ENCODE measurements at places on chromosomes 4 and X.

- no peak for DNase-seq
Observed at GRCh38 chr4:101256222-101256621, 91.1 kb downstream of the PPP3CA start.

GRCh38 chrX:37083880-37084279, 75.7 kb downstream of the FAM47C start:
- DNase-seq, result no peak

DNA sequence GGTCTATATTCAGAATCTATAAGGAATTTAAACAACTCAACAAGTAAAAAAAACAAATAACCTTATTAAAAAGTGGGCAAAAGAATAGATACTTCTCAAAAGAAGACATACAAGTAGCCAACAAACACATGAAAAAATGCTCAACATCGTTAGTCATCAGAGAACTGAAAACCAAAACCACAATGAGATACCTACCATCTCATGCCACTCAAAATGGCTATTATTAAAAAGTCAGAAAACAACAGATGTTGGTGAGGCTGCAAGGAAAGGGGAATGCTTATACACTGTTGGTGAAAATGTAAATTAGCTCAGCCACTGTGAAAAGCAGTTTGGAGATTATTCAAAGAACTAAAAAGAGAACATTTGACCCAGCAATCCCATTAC, 201.6 kb downstream of the QDPR start:
- DNase-seq, result no peak

DNA sequence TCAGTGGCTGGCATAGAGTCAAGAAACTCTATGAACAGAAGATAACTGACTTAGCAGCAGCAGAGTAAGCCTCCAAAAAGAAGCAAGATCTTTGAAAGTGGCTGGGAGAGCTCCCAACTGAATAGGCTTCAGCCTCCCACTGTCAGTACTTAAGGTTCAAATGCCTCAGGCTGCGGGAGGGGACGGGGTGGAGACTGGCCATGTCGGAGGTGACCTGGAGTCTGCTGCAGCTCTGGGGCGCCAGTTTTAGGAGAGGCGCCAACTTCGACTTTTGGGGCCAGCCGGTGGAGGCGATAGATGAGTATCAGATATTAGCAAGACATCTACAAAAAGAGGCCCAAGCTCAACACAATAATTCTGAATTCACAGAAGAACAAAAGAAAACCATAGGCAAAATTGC, 67.3 kb downstream of the TMEM144 start:
- no peak for DNase-seq

- DNase-seq, result no peak
Observed at GRCh38 chr4:17024425-17024824, 126.0 kb upstream of the LDB2 start.

DNA sequence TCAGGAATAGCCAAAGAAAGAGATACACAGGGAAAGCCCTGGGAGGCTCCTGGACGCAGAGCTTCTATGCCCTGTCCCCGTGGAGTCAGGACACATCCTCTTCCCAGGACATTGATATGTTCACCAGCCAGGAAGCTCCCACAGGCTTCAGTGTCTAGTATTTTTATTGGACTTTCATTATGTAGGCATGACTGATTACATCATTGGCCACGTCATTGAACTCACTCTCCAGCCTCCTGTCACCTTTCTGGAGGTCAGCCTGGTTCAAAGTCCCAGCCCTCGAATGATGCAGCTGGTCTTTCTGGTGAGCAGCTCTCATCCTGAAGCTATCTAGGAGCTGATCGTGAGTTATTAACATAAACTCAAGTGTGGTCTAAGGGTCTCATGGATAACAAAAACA, 104.1 kb downstream of the CPEB2 start:
- no peak for DNase-seq

- DNase-seq, result no peak
Observed at GRCh38 chr4:127810551-127810950, 28.4 kb downstream of the HSPA4L start.

GRCh38 chr4:147991543-147992283, 259.8 kb downstream of the ARHGAP10 start:
- no peak for DNase-seq

- DNase-seq, result no peak
Observed at GRCh38 chrX:41723826-41724225, at the start of gene GPR82. Gene GPR82 (plus strand): TSS chrX:41724181. CDS start chrX:41727027, 2,846 bp downstream.

DNA sequence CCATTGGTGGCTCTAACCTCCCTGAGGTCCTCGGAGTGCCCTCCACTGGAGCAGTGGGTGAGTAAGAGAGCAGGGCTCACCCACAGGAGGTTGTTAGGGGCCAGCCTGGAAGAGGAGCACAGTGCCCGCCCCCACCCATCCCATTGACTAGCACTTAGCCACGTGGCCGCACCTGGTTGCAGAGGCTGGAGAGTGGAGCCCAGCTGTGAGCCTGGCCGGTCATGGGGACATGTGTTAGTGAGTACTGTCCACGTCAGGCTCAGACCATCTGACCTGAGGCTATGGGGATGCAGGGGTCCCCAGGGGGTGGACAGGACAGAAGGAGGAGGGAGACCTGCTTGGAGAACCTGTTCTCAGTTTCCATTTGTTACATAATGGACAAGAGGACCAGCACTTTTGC, 1.4 kb upstream of the MAN2B2 start:
- no peak for DNase-seq

DNA sequence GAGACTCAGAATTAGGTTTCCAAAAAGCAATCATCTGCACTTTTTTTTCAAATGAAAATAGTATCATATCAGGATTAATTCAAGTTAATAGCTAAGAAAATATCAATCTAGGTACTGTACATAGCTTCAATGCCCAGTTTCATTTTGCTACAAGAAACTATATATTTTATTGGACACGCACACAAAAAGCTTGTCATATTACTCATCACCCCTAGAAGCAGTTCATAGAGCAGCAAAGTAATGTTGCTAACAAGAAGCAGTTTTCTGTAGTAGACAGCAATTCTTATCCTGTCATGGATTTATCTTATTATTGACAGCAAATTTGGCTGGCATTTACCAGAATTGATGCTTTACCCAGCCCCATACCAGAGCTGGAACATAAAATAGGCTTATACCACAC, 52.3 kb upstream of the LSM6 start:
- DNase-seq, result no peak

DNA sequence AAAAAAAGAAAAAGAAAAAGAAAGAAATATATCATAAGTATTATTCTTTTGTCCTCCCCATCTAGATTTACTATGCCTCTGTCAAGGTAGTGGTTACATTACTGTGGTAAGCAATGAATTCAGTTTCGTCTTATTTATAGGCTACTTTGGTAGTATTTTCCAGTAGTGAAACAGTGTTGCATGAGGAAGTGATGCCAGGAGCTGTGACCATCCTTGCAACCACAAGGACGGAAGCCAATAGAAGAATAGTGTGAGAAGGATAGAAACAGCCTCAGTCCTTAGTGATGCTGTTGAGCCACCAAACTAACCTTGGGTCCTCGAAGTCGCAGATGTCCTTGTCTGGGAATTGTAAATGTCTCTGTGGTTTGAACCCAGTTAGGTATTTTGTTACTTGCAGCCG, 328.5 kb downstream of the PPP3CA start:
- no peak for DNase-seq

DNA sequence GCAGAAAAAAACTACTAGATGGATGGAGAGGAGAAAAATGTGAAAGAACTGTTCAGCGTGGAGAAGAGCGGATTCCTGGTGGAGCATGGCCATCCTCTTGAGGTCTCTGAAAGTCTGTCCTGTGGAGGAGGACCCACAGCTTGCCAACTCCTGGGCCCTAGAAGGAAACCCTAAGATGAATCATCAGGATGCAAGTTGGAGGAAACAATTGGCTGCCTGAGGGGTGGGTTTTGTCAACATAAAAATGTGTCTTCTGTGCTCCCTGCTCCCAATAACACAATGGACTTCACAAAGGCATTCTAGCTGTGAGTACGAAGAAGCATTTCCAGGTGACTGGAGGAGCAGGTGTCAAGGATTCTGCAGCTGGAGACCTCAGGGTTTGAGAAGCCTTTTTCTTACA, 37.2 kb downstream of the CNGA2 start:
- DNase-seq, result no peak

GRCh38 chr4:131192318-131192717, 1956.8 kb upstream of the PCDH10 start:
- no peak for DNase-seq

- no peak for DNase-seq
Observed at GRCh38 chr4:118046323-118046722, 12.0 kb downstream of the NDST3 start.

DNA sequence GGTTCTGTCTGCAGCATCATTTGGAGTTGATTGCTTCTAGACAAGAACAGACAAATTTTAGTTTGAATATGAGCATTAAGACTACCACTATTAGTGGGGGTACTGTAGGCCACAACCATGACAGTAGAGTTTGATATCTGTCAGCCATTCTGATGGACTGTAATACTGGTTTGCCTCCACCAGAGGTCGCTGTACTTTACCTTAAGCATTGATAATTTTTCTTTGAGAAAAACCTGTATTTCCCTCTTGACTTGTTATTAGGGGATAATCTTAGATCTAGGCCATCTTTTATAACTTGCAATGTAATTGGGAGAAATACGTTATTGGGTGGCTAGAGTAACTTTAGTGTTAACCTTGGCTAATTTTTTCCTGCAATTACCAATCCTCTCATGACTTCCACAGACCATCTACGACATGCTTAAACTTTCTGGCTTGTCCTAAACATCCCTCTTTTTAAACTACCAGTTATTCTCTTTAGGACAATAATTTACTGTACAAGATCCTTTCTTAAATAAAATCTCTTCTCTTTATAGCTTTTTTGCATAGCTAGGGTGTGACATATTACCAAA, 562.4 kb downstream of the MAGEB5 start:
- no peak for DNase-seq

- DNase-seq, result no peak
Observed at GRCh38 chr4:15793506-15794363, 15.6 kb downstream of the CD38 start.

GRCh38 chrX:64306712-64307111, 76.3 kb upstream of the ASB12 start:
- no peak for DNase-seq

GRCh38 chrX:146351620-146352019, 458.0 kb upstream of the CXorf51B start:
- DNase-seq, result no peak

- peak; percentile 1 for DNase-seq
Observed at GRCh38 chrX:119189595-119189994, 46.5 kb upstream of the PGRMC1 start.

- peak; percentile 90 for DNase-seq
Observed at GRCh38 chr4:61149278-61149677, 50.8 kb upstream of the ADGRL3 start.

DNA sequence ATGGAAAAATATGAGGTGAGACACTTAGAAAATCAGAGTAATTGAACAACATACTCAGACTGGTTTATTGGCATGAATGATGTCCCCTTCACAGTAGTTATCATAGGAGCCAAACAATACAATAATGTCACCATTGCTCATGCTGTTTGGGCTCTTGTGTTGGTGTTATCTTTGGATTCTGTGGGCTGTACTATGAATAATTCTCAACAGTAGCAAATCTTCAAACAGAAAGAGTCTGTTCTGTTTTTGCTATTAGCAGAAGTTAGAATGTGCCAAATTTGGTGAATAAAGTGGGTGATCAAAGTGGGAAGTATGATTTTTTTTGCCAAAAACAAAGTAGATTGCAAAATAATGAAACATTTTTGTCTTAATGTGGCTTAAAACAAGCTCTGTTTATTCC, 58.3 kb downstream of the GRID2 start:
- no peak for DNase-seq

DNA sequence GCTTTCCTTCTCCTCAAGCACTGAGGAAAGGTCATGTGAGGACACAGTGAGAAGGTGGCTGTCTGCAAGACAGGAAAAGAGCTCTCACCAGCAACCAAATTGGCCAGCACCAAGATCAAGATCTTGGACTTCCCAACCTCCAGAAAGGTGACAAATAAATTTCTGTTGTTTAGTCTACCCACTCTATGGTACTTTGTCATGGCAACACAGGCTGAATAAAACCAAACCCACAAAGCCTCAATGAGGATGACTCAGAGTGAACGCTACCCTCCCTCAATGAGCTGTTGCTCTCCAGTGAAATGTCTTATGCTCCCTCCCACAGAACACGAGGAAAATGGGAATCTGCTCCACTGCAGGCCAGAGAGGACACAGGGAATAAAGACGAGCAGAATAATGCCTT, 244.1 kb downstream of the RAB28 start:
- peak; percentile 80 for DNase-seq

- no peak for DNase-seq
Observed at GRCh38 chr4:1164040-1164439, 8.3 kb downstream of the SPON2 start.

DNA sequence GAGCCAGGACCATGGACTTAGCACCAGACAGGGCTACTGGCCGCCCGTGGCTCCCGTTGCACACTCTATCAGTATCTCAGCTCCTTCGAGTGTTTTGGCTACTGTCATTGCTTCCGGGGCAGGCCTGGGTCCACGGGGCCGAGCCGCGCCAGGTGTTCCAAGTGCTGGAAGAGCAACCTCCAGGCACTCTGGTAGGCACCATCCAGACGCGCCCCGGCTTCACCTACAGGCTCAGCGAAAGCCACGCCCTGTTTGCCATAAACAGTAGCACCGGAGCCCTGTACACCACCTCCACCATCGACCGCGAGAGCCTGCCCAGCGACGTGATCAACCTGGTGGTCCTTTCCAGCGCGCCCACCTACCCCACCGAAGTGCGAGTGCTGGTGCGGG, 1.6 kb downstream of the FAT4 start:
- no peak for DNase-seq

GRCh38 chr4:109915385-109916026, 2.8 kb downstream of the EGF start:
- DNase-seq, result no peak

GRCh38 chr4:126973201-126973600, 659.6 kb upstream of the INTU start:
- DNase-seq, result no peak

DNA sequence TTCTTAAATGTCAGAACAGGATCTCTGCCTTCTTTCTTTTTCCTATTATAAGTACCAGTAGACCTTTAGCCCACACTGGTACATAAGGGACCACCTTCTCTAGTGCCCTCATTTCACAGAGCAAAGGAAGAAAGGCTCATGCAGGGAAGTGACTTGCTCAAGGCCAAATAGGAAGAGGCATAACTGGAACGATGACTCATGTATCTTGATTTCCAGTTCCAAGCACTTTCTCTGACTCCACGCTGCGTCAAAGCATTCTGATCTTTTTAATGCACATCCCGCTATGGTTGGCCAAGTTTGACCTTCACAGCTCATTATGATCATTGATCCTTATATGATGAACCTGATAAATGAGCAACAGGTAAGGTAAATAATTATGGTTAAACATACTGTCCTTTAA, 542.0 kb downstream of the GBA3 start:
- DNase-seq, result no peak
